ENCODE measurements at places on chromosomes 13 and 19.

GRCh38 chr19:55406091-55406825 is 1.3 kb downstream of the UBE2S start:
- DNase-seq, result no peak

- DNase-seq, result no peak
These were observed 55.9 kb downstream of the ZC3H13 start for GRCh38 chr13:45996631-45997030.

GRCh38 chr19:55644842-55645511 is 1.5 kb downstream of the ZNF581 start:
- DNase-seq, result no peak

- no peak for DNase-seq
These were observed 492.4 kb downstream of the SUCLA2 start for GRCh38 chr13:47508527-47509228.

GRCh38 chr13:101780211-101780610 is 327.7 kb downstream of the ITGBL1 start:
- DNase-seq, result no peak

DNA sequence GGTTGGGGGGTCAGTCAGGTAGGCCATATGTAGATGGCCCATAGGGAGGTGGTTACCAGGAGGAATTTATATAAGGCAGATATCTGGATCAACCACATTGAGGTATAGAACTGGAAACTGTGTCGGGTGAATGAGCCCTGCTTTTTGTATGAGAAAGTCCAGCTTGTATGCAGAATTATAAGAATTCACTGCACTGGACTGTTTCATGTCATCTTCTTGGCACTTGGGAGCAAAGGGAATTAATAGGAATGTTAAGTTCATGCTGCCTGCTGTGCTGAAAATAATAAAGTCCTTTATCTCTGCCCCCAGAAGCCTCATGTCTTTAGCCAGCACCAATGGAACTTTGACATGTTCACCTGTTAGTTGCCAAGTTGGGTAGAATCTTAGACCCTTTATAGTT is 12.3 kb downstream of the BORA start:
- DNase-seq, result no peak
